Esophagus mucosa (tissue), 1 donor: ENCODE measurements at places on chromosomes 2 and 18. TPM values are rescaled to one million over a fixed set of nuclear protein-coding genes. Genes with fewer than 3 reads are reported as not detected.
A peak's percentile ranks its signal among the peaks of the same experiment; 100 is the strongest.

- no peak for ATAC-seq
These were observed 488.3 kb upstream of the MAP2 start for GRCh38 chr2:208935531-208935930.

DNA sequence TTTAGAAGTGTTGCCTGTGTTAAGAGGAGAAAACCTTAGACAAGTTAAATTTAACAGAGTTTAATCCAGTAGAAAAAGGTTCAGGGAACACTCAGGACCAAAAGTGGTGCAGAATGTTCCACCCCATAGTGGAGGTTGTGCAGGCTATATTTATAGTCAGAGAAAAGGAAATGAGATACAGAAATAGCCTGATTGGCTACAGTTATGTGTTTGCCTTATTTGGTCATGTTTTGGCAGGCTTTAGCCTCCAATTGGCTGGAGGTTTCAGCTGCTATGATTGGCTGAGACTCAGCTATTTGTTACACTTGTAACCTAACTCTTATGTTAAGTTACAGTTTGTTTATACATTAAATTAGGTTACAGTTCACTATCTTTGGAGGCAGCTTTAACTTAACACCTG, 4.2 kb downstream of the STAMBP start:
- no peak for ATAC-seq

DNA sequence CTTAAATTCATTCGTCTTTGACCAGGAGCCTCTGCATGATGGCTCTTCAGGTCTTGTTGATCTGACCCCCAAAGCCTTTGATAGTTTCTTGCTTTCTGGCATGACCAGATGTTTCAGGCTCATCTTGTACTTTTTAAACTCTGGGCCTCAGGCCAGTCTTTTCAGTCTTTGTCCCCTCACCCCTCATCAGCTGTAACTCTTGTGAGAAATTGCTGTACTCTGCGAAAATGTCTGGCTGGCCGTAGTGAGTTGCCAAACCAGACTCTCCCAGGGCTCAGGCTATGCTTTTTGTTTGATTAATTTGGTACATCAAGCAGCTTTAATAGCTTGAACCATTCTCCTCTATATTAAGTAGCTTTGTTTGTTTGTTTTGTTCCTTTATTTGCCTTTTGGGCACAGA, 75.9 kb downstream of the BABAM2 start:
- ATAC-seq, result no peak

The CTLA4 gene
- 0.52 TPM for total RNA-seq

The CENPA gene
- total RNA-seq, result 10.2 TPM

- no peak for ATAC-seq
These were observed 143.7 kb upstream of the SYT4 start for GRCh38 chr18:43420950-43421349.

- ATAC-seq, result no peak
These were observed 88.5 kb upstream of the TACR1 start for GRCh38 chr2:75287624-75288316.

The ACTG2 gene
- total RNA-seq, result 40.8 TPM

DNA sequence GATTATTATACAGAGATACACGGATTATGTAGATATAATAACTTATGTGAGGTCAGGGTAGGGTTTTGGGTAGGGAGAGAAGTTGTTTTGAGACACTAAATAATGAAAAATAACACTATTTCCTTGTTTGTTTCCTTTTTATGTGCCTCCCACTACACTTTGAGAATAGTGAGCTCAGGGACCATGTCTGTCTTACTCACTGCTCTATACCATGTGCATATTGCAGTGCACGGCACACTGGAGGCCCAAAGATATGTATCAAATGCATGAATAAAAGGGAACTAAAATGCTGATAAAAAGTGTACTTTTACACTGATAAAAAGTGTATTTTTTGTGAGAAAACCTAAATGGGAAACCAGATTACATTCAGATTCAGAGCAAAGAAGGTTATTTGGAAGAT, 151.4 kb upstream of the NABP1 start:
- no peak for ATAC-seq

DNA sequence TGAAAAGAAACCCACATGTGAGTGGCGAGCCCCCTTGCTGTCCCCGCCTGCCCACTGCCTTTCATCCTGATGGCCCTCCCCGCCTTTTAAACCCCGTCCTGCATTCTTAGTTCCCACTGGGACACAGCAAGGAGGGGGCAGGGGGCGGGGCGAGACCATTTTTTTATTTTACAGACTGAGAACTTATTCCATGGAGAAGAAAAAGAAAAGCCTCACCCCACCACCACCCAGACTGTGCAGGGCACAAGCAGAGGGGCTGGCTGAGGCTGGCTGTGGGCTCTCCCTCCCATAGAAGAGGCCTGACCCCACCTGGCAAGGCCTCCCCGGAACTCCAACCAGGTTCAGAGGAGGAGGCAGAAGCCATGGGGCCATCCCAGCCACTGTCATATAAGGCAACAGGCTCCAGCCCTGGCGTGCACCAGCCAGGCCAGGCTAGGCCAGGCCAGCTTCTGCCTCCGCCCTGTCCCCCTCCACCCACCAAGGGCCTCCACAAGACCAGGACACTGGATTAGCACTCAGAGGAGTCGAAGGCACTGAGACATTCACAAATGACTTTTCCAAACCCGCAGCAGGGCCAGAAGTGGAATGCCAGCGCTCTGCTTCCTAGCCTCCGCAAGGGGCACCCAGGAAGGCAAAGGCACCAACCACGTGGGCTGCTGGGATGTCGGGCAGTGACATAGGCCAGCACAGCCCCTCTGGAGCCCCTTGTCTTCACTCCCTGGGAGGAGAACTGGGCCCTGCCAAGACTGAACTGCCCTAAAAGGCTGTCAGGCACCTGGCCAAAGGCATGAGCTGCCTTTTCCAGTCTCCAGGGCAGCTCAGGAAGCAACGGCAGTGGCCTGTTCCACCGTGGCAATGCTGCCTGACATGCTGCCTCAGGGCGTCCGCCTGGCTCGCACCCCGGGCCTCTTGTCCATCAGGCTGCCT, 37.5 kb upstream of the SEMA4C start:
- ATAC-seq, result peak; percentile 75

The ALPI gene
- not detected for total RNA-seq

DNA sequence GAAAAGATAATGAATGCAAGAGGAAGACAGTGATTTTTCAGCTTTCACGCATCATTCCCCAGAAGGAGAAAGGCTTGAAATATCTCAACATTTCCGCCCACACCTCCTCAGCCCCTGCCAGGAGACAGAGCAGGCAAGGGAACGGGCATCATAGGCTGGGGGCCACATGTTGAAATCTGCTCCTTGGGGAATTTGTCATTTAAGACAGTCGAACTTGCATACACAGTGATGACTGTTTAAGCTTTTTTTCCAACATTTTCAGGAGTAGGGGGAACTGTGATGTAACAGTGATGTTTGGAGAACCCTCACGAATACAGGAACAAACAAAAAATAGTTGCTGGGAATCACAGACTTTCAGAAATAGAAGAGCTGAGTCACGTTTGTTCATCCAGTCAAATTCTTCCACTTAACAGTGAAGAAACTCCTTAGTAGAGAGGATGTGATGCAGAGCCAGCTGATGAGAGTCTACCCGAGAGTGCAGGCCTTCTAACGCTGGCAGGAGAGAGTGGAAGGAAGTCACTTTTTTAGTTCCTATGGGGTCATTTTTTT, 266.8 kb downstream of the ALPK2 start:
- peak; percentile 39 for ATAC-seq

- ATAC-seq, result no peak
These were observed 7.8 kb downstream of the COLEC11 start for GRCh38 chr2:3602553-3603339.

- no peak for ATAC-seq
These were observed 9.2 kb downstream of the HTRA2 start for GRCh38 chr2:74538881-74539339.

GRCh38 chr2:17122887-17123501, 395.2 kb downstream of the RAD51AP2 start:
- no peak for ATAC-seq

The CRYBA2 gene
- total RNA-seq, result not detected

The MPP4 gene
- not detected for total RNA-seq

- no peak for ATAC-seq
These were observed 27.6 kb downstream of the RNU4ATAC start for GRCh38 chr2:121558329-121558728.

The AFF3 gene
- total RNA-seq, result 0.96 TPM

DNA sequence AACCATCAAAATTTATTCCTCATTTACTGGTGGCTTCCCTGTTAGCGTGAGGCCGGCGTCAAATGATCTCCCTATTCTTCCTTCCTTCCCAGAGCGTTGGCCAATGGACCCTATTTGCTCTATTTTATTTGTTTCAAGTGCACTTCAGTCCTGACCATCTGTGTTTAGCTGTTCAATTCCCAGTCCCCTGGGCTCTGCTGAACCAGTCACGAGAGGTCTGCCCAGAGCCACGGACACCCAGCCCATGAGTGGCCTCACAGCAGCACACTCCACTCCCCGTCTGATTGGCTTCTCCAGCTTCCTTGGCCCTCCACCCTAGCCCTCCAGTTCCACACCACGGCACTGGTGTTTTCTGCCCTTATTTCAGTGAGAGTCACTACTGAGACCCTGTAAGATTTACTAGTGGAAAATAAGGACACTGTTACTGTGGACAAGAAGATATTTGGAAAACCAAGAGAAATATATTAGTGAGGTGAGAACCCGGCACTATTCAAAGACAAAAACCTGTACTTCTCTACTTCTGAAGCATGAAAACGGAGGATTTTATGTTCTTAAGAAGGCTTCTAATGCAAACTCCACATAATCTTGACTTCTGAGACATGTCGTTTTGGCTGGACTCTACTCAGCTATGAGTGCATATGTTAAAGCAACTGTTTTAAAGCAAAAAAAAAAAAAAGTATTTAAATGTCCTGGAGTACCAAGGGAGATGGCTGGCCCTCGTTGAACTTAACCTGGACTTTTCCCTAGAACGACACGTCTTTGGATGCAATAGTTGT, 86.6 kb downstream of the COL6A3 start:
- ATAC-seq, result no peak

DNA sequence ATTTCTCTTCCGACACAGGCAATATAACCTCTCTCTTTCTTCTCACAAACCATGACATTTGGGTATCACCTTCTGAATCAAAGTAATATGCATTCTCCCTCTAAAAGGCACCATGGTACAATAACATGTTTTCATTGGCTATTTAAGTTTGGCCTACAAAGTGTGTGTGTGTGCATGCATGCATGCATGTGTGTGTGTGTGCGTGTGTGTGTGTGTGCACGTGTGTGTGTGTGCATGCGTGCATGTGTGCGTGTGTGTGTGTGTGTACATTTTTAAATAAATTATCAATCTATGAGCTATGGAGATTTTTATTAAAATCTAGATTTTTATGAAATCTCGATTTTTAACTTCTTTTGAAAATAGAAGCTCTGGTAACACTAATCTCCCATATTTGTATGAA, 745.3 kb upstream of the ZEB2 start:
- no peak for ATAC-seq
